ENCODE measurements at places on chromosomes 13 and 19.

DNA sequence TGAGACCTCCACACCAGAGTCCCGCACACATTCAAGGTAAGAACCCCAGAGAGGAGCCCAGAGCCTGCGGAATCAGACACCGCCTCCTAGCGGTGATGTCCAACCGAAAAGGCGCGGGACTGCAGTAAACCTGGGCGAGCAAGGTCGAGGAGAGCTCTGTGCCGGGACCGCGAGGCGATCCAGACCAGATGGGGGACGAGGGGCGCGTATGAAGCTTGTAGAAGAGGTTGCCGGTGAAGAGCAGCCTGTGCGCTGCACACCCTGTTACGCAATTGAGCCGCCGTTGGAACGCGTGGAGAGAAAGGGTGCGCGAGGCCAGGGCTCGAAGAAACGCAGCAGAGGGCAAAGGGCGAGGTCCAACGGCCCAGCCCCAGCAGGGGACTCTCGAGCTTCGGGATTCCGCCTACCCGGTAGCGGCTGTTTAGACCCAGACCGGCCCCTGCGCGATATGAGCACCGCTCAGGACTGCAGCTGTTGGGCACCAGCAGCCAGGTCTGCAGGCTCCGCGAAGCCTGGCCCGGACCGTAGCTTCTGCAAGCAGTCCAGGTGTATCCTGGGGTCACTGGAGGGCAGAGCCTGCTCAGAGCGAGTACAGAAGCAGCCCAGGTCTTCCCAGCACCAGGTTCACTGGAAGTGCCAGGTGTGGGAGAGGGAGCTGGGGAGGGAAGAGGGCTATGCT, 65.9 kb upstream of the ZNF599 start:
- no peaks in the 10 kb centered on the region for H3K36me3 ChIP-seq
- peaks cover 9% of the 10 kb centered on the region for H3K4me1 ChIP-seq
- peak; percentile 33 for DNase-seq
- no peaks in the 10 kb centered on the region for H3K27me3 ChIP-seq
- no peak overlapping the region for H3K27ac ChIP-seq

- no peaks in the 10 kb centered on the region for H3K27me3 ChIP-seq
- no peak overlapping the region for H3K27ac ChIP-seq
- H3K4me3 ChIP-seq: no peak overlapping the region
These were observed 45.8 kb upstream of the RCBTB2 start for GRCh38 chr13:48578516-48579164.

- no peaks in the 10 kb centered on the region for H3K27me3 ChIP-seq
- no peak overlapping the region for H3K4me3 ChIP-seq
- H3K27ac ChIP-seq: no peak overlapping the region
- DNase-seq: peak; percentile 41
- H3K36me3 ChIP-seq: peaks cover 47% of the 10 kb centered on the region
- H3K4me1 ChIP-seq: peaks cover 27% of the 10 kb centered on the region
These were observed 24.6 kb downstream of the NOSIP start for GRCh38 chr19:49555600-49556411.

DNA sequence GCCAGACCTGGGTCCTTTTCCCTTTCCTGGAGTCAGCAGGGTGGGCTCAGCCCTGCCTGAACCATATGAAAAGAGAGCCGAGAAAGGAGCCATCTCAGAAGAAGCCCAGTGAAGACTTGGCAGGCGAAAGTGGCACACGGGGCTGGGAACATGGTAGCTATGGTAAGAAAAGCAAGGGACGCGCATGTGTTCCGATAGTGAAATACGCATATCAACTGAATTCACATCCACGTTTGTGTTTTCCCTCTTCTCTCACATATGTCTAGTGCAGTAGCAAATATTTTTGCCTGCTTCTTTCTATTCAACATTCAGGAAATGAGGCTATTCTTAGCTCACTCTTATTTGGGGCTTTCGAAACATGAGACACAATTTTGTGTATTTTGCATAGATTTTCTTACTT, 54.1 kb upstream of the PEG3 start:
- no peaks in the 10 kb centered on the region for H3K27me3 ChIP-seq
- H3K4me3 ChIP-seq: no peak overlapping the region
- H3K27ac ChIP-seq: no peak overlapping the region
- no peaks in the 10 kb centered on the region for H3K36me3 ChIP-seq
- no peak for DNase-seq
- no peaks in the 10 kb centered on the region for H3K4me1 ChIP-seq

DNA sequence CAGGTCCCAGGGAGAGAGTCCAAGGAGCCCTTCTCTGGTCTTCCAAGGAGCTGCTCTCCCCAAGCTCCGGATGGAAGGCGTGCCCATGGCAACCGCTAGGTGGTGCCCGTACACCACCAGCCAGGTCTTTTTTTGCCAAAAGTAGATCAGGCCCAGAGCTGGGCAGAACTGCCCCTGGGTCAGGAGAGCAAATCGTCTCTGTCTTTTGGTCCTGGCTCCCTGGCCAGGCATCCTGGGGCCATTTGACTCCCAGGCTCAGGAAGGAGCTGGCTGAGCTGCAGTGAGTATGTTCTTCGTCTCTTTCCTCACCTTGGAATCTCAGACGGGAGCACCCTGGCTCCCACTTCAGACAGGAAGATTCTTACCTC, 24.6 kb upstream of the BCL3 start:
- peaks cover 53% of the 10 kb centered on the region for H3K4me1 ChIP-seq
- peak; percentile 89 for DNase-seq
- H3K27me3 ChIP-seq: no peaks in the 10 kb centered on the region
- no peak overlapping the region for H3K4me3 ChIP-seq
- no peaks in the 10 kb centered on the region for H3K36me3 ChIP-seq

DNA sequence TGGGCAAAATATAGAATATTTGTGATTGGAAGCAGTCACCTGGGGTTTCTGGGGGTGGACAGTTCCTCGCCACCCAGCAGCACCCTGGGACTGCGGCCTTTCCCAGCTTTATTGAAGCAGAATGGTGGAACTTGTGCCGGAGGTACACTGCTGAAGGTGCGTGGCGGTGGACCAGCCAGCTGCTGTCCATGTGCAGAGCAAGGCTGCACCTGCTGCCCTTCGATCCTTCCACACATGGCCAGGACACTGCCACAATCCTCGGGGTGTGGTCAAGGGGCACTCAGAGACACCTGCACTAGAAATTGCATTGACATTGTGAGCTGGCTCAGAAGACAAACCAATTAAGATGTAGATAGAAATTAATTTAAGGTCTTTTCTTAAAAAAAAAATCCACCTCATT, 11.4 kb upstream of the GPI start:
- H3K27ac ChIP-seq: no peak overlapping the region
- H3K4me3 ChIP-seq: no peak overlapping the region
- peaks cover 43% of the 10 kb centered on the region for H3K36me3 ChIP-seq
- H3K4me1 ChIP-seq: peaks cover 4% of the 10 kb centered on the region

DNA sequence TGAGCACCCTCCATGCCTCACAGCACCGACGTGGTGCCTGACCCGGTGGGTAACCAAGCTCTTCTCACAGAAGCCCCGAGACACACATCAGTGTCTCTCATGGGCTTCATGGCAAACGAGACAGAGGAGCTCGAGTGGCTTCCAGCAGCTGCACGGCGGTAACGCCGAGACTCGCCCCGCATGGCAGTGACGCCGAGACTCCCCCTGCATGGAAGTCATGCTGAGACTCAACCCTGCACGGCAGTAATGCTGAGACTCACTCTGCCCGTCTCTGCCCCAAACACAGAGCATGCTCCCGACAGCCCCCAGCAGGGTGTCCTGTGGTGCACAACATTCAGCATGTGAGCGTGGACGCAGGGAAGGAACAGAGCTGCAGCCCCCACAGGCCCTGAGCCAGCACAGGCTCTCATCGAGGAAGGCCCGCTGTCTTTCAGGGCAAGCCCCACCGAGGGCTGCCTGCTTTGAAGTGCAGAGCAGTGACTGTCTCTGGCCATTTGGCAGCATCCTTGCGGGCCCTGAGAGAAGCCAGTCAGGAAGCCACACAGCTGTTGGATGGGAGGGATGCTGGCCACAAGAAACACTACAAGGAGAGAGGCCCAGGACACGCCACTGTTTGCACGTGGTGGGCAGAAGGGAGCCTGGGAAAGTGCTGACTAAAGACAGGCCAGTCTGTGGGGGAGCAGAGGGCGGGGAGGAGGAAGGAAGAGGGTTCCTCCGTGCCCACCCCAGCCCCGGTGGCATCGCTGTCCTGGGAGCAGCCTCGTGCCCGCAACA, 9.5 kb downstream of the GAS6 start:
- H3K36me3 ChIP-seq: no peaks in the 10 kb centered on the region
- H3K27me3 ChIP-seq: peaks cover 25% of the 10 kb centered on the region
- DNase-seq: no peak

DNA sequence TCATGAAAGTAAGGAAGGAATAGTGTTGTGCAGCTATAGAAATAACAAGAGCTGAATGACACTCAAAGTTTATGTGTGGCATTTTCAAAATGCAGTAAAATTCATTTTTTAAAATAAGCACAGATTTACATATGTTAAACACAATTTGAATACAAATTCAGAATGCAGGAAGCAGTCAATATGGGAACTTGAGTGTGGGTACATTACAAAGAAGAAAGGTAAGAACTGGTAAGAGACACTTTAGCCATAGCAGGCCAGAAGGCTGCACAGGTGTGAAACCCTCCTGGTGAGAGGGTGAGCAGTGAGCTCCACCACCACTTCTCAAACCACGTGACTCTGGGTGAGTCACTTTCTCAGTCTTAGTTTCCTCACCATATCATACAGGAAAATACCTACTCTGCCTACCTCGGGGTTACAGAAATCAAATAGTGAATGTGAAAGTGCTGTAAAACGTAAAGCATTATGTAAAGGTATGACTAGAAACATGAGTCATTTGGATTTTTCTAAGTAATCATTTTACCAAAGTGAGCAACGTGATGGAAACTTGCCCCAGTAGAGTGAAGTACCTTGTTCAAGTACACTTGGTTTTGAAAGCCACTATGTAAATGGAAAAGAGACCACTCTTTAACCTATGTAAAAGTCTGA, 40.5 kb downstream of the USP12 start:
- H3K36me3 ChIP-seq: peaks cover 2% of the 10 kb centered on the region
- DNase-seq: peak; percentile 56
- H3K27me3 ChIP-seq: no peaks in the 10 kb centered on the region
- H3K4me1 ChIP-seq: peaks cover 40% of the 10 kb centered on the region

- H3K27ac ChIP-seq: no peak overlapping the region
- no peak overlapping the region for H3K4me3 ChIP-seq
- DNase-seq: no peak
- no peaks in the 10 kb centered on the region for H3K36me3 ChIP-seq
- H3K4me1 ChIP-seq: peaks cover 5% of the 10 kb centered on the region
- H3K27me3 ChIP-seq: no peaks in the 10 kb centered on the region
These were observed 46.2 kb downstream of the CEBPG start for GRCh38 chr19:33419788-33420130.

DNA sequence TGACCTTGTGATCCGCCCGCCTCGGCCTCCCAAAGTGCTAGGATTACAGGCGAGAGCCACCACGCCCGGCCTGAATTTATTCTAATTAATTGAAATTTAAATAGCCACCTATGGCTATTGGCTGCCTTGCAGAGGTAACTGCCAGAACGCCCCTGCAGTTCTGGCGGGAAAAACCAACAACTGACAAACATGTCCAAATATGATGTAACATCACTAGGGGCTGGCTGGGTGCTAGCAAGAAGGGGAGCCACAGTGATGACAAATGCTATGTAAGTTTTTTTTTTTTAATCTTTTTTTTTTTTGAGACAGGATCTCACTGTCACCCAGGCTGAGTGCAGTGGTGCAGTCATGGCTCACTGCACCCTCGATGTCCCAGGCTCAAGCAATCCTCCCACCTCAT, 12.9 kb downstream of the ZSWIM9 start:
- no peaks in the 10 kb centered on the region for H3K27me3 ChIP-seq
- peaks cover 2% of the 10 kb centered on the region for H3K36me3 ChIP-seq
- no peak for DNase-seq
- no peak overlapping the region for H3K27ac ChIP-seq

GRCh38 chr13:74226791-74227475, 92.7 kb upstream of the KLF12 start:
- no peaks in the 10 kb centered on the region for H3K27me3 ChIP-seq
- DNase-seq: no peak
- no peak overlapping the region for H3K4me3 ChIP-seq
- H3K4me1 ChIP-seq: no peaks in the 10 kb centered on the region

DNA sequence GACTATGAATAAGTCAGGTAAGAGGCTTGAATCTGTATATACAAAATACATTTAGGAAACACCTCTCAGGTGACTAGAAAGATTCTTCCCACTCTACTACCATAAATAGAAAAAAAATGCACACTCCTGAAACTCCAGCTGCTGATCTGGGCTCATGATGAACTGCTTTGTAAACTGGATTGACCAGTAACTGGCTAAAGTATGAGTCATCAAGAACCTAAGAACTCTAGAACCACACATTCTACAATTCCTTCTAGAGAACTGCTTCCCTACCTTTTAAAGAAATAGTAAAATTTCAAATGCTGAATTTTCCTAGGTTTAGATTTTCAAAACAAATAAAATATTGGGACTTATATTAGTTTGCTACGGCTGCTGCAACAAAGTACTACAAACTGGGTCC, 55.2 kb downstream of the ELF1 start:
- no peak overlapping the region for H3K27ac ChIP-seq
- H3K4me3 ChIP-seq: no peak overlapping the region
- no peaks in the 10 kb centered on the region for H3K27me3 ChIP-seq
- H3K36me3 ChIP-seq: peaks cover 4% of the 10 kb centered on the region
- no peak for DNase-seq
- peaks cover 86% of the 10 kb centered on the region for H3K4me1 ChIP-seq

DNA sequence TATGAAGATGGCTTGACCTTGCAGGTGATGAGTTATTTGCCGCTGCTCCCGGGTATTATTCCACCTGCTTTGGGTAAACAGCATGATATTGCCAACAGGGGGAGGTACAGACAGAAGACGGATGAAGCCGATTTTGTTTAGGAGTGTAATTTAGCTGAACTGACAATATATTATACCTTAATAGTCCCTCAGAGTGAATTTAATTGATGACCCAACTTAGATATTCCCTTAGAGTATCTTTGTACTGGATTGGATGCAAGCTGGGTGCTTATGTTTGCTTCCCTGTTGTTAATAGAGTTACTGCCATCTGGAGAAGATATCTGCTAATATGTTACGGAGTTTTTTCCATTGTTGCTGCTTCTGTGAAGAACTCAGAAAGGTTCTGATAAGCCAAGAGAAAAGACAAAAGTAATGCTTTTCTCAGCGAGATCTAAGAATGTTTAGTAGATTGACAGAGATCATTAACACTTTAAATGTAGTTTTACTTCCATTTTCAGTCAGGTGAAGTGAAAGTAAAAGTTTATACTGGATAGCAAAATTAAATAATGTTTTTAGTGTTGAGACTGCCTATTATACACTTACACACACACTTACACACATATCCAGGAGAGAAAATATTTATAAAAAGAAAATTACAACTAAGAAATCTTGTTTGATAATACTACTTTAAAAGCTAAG, 2220.8 kb upstream of the PCDH20 start:
- no peaks in the 10 kb centered on the region for H3K36me3 ChIP-seq
- H3K4me3 ChIP-seq: peak overlapping the region; percentile 66
- H3K4me1 ChIP-seq: no peaks in the 10 kb centered on the region
- no peaks in the 10 kb centered on the region for H3K27me3 ChIP-seq
- no peak for DNase-seq
